T-cell (primary cell): ENCODE measurements at places on chromosomes 2 and 18. TPM values are rescaled to one million over a fixed set of nuclear protein-coding genes. Genes with fewer than 3 reads are reported as not detected.

PAX8 gene
- total RNA-seq = 1.3 TPM

SH3BP4 gene
- 1.3 TPM for total RNA-seq

DNA sequence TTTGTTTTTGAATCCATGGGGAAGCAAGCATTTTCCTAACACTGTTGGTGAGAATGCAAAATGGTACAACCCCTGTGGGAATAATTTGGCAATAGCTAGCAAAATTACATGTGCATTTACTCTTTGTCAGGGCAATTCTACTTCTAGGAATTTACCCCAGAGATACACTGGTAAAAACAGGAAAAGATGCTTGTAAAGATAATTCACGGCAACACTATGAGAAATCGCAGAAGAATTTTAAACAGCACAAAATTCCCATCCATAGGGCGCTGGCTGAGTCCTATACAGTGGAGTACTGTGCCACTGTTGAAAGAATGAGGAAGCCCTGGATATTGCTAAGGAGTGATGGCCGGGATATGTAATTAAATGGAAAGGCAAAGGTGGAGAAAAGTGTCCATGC, 75.8 kb downstream of the DGKD start:
- no peak for DNase-seq
- no peak overlapping the region for H3K4me3 ChIP-seq
- H3K27ac ChIP-seq = no peak overlapping the region
- H3K4me1 ChIP-seq = peaks cover 7% of the 10 kb centered on the region
- no peaks in the 10 kb centered on the region for H3K27me3 ChIP-seq

DNA sequence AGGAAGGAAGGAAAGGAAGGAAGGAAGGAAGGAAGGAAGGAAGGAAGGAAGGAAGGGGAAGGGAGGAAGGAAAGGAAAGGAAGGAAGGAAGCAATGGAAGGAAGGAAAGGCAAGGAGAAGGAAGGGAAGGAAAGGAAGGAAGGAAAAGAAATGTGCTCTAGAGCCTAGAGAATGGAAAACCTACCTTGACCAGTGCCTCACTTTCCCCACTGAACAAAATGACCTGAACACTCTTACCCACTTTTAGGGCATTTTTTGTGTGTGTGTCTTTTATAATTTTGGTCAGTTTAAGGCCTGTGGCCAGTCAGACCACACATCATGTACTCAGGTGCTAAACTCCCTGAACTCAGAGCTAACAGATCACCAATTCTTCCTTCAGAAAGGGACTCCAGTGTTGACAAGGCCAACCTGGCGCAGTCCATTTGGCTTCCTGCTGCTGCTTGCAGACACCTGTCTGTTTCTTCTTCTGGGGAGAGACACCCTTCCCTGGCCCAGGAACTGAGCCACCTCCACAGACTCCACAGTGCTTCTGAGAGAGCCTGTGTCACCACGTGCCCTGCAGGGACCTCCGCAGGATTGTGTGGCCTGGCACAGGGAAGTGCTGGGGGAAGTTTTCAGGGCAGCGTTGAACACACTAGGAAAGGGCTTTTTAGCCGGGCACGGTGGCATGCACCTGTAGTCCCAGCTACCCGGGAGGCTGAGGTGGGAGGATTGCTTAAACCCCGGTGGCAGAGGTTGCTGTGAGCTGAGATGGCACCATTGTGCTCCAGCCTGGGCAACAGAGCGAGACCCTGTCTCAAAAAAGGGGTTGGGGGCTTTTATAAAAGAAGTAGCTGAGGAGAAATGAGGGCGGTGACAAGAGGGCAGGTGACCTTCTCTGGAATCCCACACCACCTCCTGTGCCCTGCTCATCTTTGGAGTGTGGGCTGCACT, 57.2 kb downstream of the DDX1 start:
- H3K4me1 ChIP-seq = no peaks in the 10 kb centered on the region
- no peak for DNase-seq
- H3K36me3 ChIP-seq = no peaks in the 10 kb centered on the region
- H3K4me3 ChIP-seq = no peak overlapping the region

- H3K4me3 ChIP-seq = no peak overlapping the region
- no peak overlapping the region for H3K27ac ChIP-seq
- DNase-seq = no peak
- peaks cover 6% of the 10 kb centered on the region for H3K36me3 ChIP-seq
Measured at GRCh38 chr2:26191316-26192159, 18.6 kb downstream of the GAREM2 start.

CASP10 gene
- total RNA-seq = 35.6 TPM

IL36A gene
- total RNA-seq = 0.60 TPM

DNA sequence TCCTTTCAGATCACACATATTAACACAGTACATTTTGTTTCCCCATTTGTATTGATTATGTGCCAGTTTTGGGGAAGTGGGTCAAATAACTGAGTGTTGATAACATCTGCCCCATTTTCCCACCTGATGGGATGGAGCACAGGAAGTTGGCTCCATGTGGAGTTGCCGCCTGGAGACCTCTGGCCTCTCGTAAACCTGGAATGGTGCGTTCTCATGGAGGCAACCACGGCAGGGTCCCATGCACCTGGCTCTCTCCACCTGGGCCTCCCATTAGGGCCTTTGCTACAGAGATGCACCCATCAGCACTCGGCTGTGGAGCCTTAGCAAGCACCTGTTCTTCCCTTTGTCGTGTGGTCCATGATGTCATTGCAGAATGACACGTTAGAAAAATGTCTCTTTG, 130.6 kb downstream of the MBP start:
- H3K36me3 ChIP-seq = peaks cover 6% of the 10 kb centered on the region
- H3K4me1 ChIP-seq = peaks cover 4% of the 10 kb centered on the region
- DNase-seq = no peak
- no peak overlapping the region for H3K4me3 ChIP-seq
- H3K27ac ChIP-seq = no peak overlapping the region

TLK1 gene
- total RNA-seq = 129 TPM

- H3K4me1 ChIP-seq = peaks cover 16% of the 10 kb centered on the region
- H3K27ac ChIP-seq = peak within 1 kb of the TSS; percentile 73
- DNase-seq = peak; percentile 74
- H3K27me3 ChIP-seq = no peaks in the 10 kb centered on the region
- H3K36me3 ChIP-seq = peaks cover 19% of the 10 kb centered on the region
- peak within 1 kb of the TSS; percentile 86 for H3K4me3 ChIP-seq
Measured at GRCh38 chr2:15591692-15592463, at the start of gene DDX1. DDX1 (plus strand) TSS chr2:15591868; CDS start chr2:15591934, 66 bp downstream.

TLX2 gene
- 0.28 TPM for total RNA-seq

- H3K4me3 ChIP-seq = no peak overlapping the region
- H3K27me3 ChIP-seq = no peaks in the 10 kb centered on the region
- no peaks in the 10 kb centered on the region for H3K36me3 ChIP-seq
- no peak for DNase-seq
- no peak overlapping the region for H3K27ac ChIP-seq
Measured at GRCh38 chr2:37350034-37350433, 5.6 kb downstream of the QPCT start.

GRCh38 chr2:7627583-7627982, 710.4 kb downstream of the RNF144A start:
- H3K36me3 ChIP-seq = no peaks in the 10 kb centered on the region
- DNase-seq = no peak
- no peak overlapping the region for H3K27ac ChIP-seq
- peaks cover 2% of the 10 kb centered on the region for H3K4me1 ChIP-seq
- H3K4me3 ChIP-seq = no peak overlapping the region

DNA sequence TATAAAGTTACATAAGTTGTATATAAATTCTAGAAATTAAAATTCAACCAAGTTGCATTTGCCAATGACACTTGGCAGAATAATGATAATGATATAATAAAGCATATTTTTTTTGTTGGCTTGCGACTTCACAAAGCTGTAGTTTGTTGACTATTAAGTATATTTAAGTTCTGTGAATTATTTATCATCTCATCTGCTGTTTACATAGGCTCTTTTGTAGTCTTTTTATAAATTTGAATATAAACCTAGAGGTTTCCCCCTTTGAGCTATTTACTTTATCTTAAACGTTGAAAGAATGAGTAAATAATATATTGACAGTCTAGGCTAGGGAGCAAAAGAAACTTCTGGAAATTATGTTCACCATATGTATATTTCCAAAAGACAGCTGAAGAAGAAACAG, 32.9 kb downstream of the C18orf63 start:
- no peak overlapping the region for H3K4me3 ChIP-seq
- no peak overlapping the region for H3K27ac ChIP-seq
- no peaks in the 10 kb centered on the region for H3K4me1 ChIP-seq

LONRF2 gene
- not detected for total RNA-seq

DNA sequence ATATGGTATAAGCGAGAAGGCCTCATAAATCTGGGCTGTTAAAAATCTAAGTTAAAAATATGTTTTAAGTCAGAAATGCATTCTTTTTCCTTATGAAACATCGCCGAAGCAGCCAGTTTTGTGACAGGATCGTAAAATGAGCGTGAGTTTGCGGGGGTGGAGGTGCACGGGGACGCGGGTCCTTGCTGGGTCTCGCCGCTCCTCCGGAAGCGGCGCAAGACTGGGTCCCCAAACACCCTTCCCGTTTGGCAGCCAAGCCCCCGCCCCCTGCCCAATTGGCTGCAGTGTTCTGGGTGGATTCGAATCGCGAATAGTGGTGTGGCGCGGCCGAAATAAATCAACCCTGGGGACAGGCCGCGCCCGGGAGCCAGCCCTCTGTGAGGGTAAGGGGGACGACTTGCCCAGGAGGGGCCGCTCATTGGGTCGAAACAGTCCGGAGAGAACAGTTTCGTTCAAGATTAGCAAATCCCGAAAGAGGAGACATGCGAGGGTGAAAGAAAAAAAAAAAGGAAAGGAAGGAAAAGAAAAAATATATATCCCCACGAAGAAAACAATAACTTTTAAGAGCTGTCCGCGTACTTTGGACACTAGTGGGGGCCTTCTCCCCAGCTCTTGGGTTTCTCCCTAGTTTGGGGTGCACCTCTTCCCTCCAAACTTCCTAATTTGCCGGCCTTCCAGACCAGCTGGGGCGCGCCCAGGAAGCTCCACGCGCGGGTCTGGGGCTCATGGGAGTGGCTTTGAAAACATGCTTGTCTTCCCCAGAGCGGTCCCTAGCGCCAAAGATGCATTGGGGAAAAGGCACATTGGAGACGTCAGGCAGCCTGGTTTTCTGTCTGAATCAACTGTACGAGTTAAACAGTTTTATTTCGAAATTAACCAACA, 3.1 kb upstream of the GATA6 start:
- H3K27me3 ChIP-seq = peaks cover 85% of the 10 kb centered on the region
- no peaks in the 10 kb centered on the region for H3K36me3 ChIP-seq
- DNase-seq = no peak
- H3K27ac ChIP-seq = no peak overlapping the region
- no peak overlapping the region for H3K4me3 ChIP-seq
- peaks cover 5% of the 10 kb centered on the region for H3K4me1 ChIP-seq

DNA sequence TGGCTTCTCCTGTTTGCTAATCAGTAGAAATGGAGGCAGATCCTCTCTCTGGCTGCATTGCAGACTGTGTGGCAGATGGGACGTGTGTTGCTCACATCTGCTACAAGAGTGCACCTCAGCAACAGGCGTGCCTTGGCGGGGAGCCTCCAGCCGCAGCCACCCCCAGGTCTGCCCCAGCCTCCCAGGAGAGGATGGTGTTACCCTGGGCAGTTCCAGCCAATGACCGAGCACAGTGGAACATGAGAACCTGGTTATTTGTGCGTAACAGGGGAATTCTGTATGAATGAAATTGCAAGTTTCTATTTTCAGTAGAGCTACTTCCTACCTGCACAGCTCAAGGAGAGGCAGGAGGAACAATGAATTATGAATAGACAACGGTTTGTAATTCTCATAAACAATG, 130.6 kb upstream of the CBLN2 start:
- H3K27ac ChIP-seq = no peak overlapping the region
- H3K4me3 ChIP-seq = no peak overlapping the region
- H3K36me3 ChIP-seq = no peaks in the 10 kb centered on the region
- DNase-seq = no peak
- peaks cover 2% of the 10 kb centered on the region for H3K27me3 ChIP-seq

- no peak overlapping the region for H3K4me3 ChIP-seq
- no peak overlapping the region for H3K27ac ChIP-seq
- H3K27me3 ChIP-seq = peaks cover 6% of the 10 kb centered on the region
- DNase-seq = no peak
- H3K36me3 ChIP-seq = no peaks in the 10 kb centered on the region
- no peaks in the 10 kb centered on the region for H3K4me1 ChIP-seq
Measured at GRCh38 chr18:75548353-75548905, 120.9 kb upstream of the SMIM21 start.

- H3K27ac ChIP-seq = no peak overlapping the region
- H3K4me3 ChIP-seq = no peak overlapping the region
- no peak for DNase-seq
- H3K4me1 ChIP-seq = no peaks in the 10 kb centered on the region
- no peaks in the 10 kb centered on the region for H3K36me3 ChIP-seq
Measured at GRCh38 chr2:31337860-31338259, 76.7 kb downstream of the XDH start.

DNA sequence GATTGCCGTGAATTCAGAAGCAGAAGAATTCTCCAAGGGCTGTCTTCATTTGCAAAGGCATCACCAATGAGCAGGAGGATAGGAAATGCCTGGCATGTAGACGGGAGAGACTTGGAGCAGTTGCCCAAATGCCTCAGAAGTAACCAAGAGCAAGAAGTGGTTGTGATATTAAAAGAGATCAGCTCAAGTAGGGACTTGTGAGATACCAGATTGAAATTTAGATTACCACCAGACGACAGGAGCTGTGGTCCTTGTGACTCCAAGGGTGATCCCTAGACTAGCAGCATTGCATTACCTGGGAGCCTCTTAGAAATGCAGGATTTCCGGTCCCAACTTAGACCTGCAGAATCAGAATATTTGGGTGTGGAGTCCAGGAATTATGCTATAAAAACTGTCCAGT, 228.6 kb upstream of the EPAS1 start:
- no peaks in the 10 kb centered on the region for H3K36me3 ChIP-seq
- no peaks in the 10 kb centered on the region for H3K4me1 ChIP-seq
- DNase-seq = no peak
- no peaks in the 10 kb centered on the region for H3K27me3 ChIP-seq
- no peak overlapping the region for H3K4me3 ChIP-seq
- H3K27ac ChIP-seq = no peak overlapping the region

FMNL2 gene
- total RNA-seq = 0.86 TPM

DNA sequence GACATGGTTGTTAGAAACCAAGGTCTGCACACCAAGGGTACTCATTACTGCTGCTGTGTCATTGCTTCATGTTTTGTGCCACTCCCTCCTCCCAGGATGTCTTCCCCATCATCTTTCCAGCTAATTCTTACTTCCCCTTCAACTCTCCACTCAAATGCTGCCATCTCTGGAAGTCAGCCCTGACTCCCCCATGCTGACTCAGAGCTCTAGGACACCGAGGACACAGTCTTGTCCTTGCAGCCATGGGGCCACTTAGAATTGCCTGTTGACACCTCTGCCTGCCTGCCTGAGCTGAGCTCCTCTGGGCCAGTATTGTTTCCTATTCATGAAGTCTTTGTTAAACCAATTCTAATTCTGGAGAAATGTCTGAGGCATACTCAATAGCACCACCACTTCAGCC, 100.2 kb downstream of the GYPC start:
- H3K27me3 ChIP-seq = no peaks in the 10 kb centered on the region
- no peak for DNase-seq
- peaks cover 16% of the 10 kb centered on the region for H3K4me1 ChIP-seq
- no peaks in the 10 kb centered on the region for H3K36me3 ChIP-seq
- no peak overlapping the region for H3K4me3 ChIP-seq

- no peak overlapping the region for H3K27ac ChIP-seq
- H3K4me1 ChIP-seq = no peaks in the 10 kb centered on the region
- DNase-seq = no peak
- H3K36me3 ChIP-seq = no peaks in the 10 kb centered on the region
Measured at GRCh38 chr2:179682756-179683155, 178.7 kb downstream of the ZNF385B start.
